NCI-H1105 (cell line): ENCODE measurements at places on chromosomes 12 and 14.

- no peak for DNase-seq
These were observed 67.8 kb downstream of the FLRT2 start for GRCh38 chr14:85597701-85598100.

DNA sequence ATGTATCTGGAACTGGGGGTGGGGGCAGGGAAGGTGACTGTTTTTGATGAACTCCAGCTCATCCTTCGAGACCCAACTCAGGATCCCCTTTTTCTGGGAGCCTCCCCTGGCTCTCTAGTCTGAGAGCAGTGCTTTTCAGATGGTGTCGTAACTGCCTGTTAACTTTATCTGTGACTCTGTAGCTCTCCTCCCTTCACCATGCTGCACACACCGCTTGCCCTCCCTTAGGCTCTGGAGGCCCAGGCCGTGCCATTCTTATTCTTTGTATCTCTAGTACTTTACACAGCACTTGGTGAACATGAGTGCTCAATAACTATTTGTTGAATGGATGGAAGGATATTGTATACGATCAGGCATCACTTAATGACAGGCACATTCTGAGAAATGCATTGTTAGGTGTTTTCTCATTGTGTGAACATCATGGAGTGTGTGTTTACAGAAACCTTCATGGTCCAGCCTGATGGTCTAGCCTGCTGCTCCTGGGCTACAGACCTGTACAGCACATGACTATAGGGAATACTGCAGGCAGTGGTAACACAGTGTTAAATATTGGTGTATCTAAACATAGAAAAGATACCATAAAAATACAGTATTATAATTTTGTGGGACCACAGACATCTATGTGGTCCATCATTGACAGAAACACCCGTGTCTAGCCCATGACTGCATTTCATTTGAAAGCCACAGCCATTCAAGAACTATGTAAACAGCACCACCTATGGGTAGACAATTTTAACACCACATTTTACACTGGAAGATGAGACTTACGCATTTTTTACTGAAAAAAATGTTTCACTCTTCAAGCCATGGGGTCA lies 91.8 kb downstream of the EML1 start:
- DNase-seq, result peak; percentile 5

- DNase-seq, result no peak
These were observed 58.3 kb downstream of the CAND1 start for GRCh38 chr12:67327466-67327865.

DNA sequence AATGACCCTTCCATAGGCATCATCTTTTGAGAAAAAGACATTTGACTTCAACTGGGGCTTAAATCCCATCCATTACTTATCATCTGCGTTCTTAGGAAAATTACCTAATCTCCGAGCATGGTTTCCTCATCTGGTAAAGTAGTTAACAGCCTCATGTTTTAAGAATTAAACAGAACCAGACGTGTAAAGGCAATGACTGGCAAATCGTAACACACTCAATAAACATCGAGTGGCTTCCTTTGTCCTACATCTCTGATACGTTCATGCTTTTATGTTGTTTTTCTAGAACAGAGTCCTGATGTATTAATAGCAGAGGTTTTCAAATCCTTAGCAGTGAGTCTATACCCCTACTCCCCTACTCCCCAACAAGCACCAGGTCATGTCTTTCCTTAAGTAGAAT lies 189.7 kb upstream of the RGS6 start:
- no peak for DNase-seq

GRCh38 chr12:12673296-12673695 lies 22.7 kb downstream of the GPR19 start:
- no peak for DNase-seq

- no peak for DNase-seq
These were observed 31.9 kb upstream of the DUSP6 start for GRCh38 chr12:89384050-89384758.

DNA sequence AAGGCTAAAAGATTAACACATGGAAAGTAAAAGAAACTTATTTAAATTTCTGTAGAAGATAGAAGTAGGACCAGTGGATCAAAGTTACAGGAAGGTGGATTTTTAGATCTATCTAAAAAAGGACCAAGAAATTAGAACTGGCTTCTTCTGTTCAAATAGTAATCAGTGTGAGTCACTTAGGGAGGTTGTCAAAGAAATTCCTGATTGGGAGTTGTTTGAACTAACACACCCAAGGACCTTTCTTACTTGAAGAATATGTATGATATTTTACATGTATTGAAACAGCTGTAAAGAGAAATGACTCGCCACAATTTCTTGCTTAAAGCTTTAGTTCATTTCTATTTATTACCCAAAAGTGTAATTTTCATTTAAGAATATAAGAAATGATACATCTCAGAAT lies 256.9 kb downstream of the RAD51B start:
- DNase-seq, result no peak

DNA sequence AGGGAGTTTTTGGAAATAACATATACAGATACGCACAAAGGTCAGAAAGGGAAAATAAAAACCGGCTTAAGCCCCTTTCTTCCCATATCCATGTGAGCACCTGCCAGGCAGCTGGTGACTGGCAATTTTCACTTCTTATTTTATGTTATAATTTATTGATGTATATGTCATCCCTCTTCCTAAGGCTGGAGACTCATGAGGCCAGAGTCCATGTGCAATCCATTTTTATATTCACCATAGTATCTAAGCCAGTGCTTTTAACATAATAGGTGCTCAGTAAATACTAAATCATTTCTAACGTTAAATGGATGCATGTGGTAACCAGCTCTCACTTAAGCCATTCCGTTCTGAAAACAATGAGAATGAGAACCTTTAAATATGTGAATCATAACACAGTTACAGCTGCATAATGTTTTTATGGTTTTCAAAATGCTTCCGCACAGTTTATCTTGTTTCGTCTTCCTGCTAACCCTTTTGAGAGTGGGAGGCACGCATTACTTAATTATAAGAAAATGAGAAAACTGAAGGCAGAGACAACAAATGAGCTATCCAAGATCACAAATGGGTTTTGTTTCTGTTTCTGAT lies 178.3 kb downstream of the CACNA1C start:
- DNase-seq, result no peak

DNA sequence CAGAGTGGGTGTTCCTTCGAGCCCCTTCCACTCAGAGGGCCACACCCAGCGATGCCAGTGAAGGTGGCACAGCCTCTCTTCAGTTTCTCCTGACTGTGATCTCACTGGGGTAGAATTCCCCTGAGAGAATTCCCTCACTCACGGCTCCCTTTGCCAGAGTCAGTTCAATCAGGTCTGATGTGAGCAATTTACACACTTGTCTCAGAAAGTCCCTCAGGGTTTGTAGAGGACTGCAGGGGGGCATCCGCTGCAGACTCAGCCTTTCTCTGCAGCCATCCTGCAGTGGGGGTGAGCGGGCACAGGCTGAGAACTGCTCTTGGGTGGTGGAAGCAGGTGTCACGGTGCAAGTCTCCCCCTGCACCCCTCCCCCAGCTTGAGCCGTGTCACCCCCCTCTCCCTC lies 205.4 kb upstream of the PRMT8 start:
- no peak for DNase-seq

DNA sequence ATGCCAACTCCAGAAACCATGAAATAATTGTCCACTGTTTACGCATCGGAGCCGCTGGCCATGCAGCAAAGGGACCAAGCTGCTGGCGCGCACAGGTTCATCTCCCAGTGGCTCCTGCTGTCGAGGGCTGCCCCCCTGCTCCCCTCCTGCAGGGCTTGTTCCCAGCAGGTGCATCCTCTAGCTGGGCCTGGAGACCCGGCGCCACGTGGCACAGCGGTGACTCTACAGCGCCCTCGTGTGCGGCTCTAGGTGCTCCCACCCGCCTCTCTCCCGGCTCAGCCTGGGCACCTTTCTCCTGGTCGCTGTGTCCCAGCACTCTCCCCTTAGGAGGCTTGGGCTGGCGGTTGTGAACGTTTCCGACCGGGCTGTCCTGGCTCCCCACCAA lies 37.5 kb upstream of the INF2 start:
- no peak for DNase-seq

- DNase-seq, result no peak
These were observed 40.0 kb upstream of the ST8SIA1 start for GRCh38 chr12:22374508-22374907.

DNA sequence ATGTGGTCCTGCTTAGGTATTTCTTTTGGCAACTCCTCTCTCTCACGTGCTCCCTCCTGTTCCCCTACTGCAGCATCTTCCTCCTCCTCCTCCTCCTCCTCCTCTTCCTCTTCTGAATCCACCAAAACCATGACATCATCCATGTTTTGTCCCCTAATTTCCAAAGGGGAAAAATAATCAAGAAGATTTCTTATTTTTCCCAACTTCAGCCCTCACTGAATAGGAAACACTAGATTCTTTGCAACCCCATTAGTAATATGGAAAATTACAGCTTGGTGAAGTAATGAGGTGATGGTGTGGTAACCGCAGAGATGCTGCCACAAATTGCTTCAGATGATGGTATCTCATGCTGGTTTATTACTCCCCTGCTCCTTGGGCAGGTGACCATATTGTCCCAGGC lies 7.5 kb upstream of the WSB2 start:
- DNase-seq, result no peak
